Fibroblast of lung (primary cell): ENCODE measurements at places on chromosomes 3 and 15. TPM values are rescaled to one million over a fixed set of nuclear protein-coding genes. Genes with fewer than 3 reads are reported as not detected.

DNA sequence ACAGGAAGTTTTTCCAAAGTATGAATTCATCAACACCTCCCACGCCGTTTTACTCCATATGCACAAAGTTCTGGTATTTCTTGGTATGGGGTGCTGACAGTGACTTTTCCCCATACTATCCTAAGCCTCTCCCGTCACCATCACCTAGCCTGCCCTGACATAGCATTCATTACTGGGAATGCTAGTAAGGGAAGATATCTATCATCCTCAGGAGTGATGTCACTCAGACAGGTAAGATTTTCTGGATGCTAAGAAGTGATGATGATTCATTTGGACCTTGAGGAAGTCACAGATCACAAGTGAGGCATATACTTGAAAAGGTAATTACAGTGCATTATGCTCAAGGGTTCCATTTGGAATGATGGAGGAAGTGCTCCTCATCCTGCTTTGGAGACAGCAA lies 355.1 kb upstream of the STAC start:
- no peak overlapping the region for H3K27ac ChIP-seq
- no peaks in the 10 kb centered on the region for H3K27me3 ChIP-seq
- H3K4me1 ChIP-seq, result no peaks in the 10 kb centered on the region
- H3K4me3 ChIP-seq, result no peak overlapping the region

- H3K27ac ChIP-seq, result no peak overlapping the region
- H3K4me1 ChIP-seq, result peaks cover 3% of the 10 kb centered on the region
- no peak overlapping the region for H3K4me3 ChIP-seq
- H3K36me3 ChIP-seq, result no peaks in the 10 kb centered on the region
- no peak for DNase-seq
Measured at GRCh38 chr15:31241888-31242522, 84.6 kb upstream of the KLF13 start.

DNA sequence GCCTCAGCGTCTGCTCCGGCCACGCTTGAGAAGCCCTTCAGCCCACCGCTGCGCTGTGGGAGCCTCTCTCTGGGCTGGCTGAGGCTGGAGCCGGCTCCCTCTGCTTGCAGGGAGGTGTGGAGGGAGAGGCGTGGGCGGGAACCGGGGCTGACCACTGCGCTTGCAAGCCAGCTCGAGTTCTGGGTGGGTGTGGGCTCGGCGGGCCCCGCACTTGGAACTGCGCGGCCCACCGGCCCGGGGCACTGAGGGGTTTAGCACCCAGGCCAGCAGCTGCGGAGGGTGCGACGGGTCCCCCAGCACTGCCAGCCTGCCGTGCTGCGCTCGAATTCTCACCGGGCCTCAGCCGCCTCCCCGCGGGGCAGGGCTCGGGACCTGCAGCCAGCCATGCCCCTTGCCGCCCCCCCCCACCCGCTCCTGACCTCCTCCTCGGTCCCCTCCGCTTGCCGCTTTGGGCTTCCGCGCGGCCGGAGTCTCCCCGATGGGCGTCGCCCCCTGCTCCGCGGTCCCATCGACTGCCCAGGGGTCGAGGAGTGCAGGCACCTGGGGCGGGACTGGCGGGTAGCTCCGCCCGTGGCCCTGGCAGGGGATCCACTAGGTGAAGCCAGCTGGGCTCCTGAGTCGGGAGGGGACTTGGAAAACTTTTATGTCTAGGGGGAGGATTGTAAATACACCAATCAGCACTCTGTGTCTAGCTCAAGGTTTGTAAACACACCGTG lies 106.7 kb downstream of the RAP2B start:
- H3K27me3 ChIP-seq, result no peaks in the 10 kb centered on the region
- H3K4me1 ChIP-seq, result no peaks in the 10 kb centered on the region
- no peak overlapping the region for H3K27ac ChIP-seq
- H3K4me3 ChIP-seq, result no peak overlapping the region

DNA sequence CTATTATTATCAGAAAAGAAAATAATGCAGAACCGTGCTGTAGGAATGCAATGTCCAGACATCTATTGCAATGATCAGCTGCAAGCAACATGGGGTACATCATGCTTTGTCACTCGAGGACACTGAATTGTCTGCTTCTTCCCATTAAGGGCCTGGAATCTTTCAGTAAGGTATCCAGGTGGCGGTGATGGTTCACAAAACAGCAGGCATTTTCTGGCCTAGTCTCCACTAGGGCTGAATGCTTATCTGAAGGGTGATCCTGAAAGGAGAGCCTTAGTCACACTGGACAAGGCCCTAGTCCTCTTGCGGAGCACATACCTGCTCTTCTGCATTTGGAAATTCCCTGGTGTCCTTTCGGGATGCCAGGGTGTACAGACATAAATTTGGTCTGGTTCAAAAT lies 21.2 kb downstream of the ITPR1 start:
- no peaks in the 10 kb centered on the region for H3K4me1 ChIP-seq
- no peak overlapping the region for H3K4me3 ChIP-seq
- H3K36me3 ChIP-seq, result no peaks in the 10 kb centered on the region
- no peak for DNase-seq
- H3K27me3 ChIP-seq, result no peaks in the 10 kb centered on the region

DNA sequence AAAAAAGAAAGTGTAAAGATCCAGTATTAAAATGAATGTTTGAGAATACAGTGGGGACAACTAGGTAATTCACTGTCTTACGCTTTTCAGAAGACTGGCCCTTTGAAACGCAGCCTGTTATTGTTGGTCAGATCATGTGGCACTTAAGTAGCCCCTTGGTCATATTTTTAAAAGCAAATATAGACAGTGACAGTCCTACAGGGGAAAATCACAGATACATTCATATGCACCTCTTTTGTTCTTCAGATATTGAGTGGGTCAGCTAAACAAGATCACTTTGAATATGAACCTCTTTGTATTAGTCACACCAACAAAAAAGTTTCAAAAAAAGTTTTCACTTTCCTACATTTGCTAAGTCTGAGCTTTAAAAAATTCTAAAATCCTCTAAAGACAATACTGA lies 36.0 kb downstream of the TIGIT start:
- no peak overlapping the region for H3K27ac ChIP-seq
- H3K36me3 ChIP-seq, result no peaks in the 10 kb centered on the region
- H3K4me1 ChIP-seq, result no peaks in the 10 kb centered on the region
- H3K27me3 ChIP-seq, result no peaks in the 10 kb centered on the region

GRCh38 chr15:89421219-89421618 lies 75.2 kb downstream of the RHCG start:
- H3K27ac ChIP-seq, result no peak overlapping the region
- H3K36me3 ChIP-seq, result no peaks in the 10 kb centered on the region
- peaks cover 16% of the 10 kb centered on the region for H3K27me3 ChIP-seq
- H3K4me3 ChIP-seq, result no peak overlapping the region

DNA sequence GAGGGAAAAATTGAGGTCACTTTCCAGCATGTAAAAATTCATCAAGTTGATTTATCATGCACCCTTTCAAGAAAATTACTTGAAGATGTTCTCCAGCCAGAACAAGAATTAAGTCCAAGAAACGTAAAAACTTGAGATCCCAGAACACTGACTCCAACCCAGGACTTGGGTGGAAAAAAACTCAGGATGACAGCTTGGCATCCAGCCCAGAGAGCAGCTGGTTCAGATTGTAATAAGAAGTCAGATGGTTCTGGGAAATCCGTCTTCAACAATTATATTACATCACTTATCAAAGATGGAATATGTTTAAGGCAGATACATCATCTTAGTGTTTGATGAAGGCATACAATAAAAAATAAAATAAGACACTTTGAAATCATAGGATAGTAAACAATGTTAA lies 23.0 kb upstream of the DNAJC13 start:
- H3K27me3 ChIP-seq, result no peaks in the 10 kb centered on the region
- DNase-seq, result peak; percentile 74
- H3K27ac ChIP-seq, result no peak overlapping the region
- H3K4me3 ChIP-seq, result no peak overlapping the region
- no peaks in the 10 kb centered on the region for H3K4me1 ChIP-seq

DNA sequence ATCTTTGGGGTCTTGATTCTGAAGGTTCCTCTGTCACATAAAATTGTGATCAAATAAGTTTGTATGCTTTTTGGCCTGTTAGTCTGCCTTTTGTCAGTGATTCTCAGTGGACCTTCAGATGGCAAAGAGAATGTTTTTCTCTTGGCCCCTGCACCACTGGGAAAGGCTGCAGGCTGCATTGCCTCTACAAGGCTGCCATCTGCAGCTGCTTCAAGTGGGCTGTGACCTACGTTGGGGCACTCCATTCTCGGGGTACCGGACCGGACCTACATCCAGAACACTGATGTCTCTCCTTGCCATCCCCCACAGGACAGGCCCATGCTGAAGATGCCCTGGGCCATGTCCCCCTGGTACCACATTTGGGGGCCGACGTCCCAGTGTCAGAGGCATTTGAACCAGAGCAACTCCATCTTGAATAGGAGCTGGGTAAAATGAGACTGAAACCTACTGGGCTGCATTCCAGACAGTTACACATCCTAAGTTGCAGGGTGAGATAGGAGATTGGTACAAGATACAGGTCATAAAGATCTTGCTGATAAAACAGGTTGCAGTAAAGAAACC lies 37.5 kb upstream of the MFGE8 start:
- peaks cover 2% of the 10 kb centered on the region for H3K4me1 ChIP-seq
- H3K27me3 ChIP-seq, result peaks cover 3% of the 10 kb centered on the region
- no peak overlapping the region for H3K4me3 ChIP-seq
- H3K36me3 ChIP-seq, result no peaks in the 10 kb centered on the region
- no peak for DNase-seq

- no peak for DNase-seq
- no peaks in the 10 kb centered on the region for H3K4me1 ChIP-seq
- no peaks in the 10 kb centered on the region for H3K27me3 ChIP-seq
- H3K36me3 ChIP-seq, result no peaks in the 10 kb centered on the region
- no peak overlapping the region for H3K4me3 ChIP-seq
Measured at GRCh38 chr3:155369735-155370134, 76.3 kb upstream of the STRIT1 start.

DNA sequence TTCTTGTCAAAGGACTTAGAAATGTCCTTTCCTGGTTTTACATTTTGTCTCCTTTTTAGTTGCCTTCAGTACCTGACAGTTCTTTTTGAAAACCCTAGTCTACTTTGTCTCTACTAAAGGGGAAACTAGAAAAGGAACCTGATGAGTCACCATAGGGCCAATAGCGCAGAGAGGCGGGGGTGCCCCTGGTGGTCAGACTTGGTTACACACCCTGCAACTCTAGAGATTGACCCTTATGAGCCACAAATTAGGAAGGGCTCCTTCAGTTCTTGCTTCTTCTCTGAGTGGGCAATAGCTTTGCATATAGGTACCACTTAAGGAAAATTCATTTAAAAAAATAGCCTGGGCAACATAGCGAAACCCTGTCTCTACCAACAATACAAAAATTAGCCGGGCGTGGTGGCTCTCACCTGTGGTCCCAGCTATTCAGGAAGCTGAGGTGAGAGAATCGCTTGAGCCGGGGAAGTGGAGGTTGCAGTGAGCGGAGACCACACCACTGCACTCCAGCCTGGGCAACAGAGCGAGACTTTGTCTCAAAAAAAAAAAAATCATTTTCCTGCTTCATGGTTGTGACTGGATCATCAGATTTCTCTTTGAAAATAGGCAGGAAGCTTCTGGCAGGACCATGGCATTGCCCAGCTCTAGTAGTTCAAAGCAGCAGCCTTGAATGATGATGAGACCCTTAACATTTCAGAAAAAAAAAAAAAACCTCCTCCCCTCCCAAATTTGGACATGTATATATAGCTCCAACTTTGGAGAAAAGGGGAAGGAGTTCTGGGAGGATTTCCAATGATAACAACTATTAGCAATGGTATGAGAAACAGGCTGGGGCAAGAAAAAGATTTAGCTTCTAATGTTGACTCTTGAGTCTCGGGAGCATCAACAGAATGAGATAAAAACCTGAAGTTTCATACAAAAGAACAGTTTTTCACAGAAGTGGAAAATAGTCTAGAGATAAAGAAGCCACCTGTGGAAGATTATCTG lies 45.2 kb upstream of the RASA2 start:
- peaks cover 22% of the 10 kb centered on the region for H3K4me1 ChIP-seq
- peak overlapping the region; percentile 60 for H3K27ac ChIP-seq
- peaks cover 13% of the 10 kb centered on the region for H3K36me3 ChIP-seq

- DNase-seq, result no peak
- H3K4me1 ChIP-seq, result peaks cover 7% of the 10 kb centered on the region
- no peaks in the 10 kb centered on the region for H3K36me3 ChIP-seq
- no peak overlapping the region for H3K27ac ChIP-seq
- no peaks in the 10 kb centered on the region for H3K27me3 ChIP-seq
Measured at GRCh38 chr15:74385733-74386132, 18.3 kb upstream of the CYP11A1 start.

Gene WNT5A
- total RNA-seq, result 52.6 and 117 TPM in 2 replicates

Gene CYP1A2
- not detected in 2 replicates for total RNA-seq

Gene CHDH
- 0.77 and 0.83 TPM in 2 replicates for total RNA-seq

Gene SAMMSON
- total RNA-seq, result under 0.01 TPM in 2 replicates

Gene CHL1
- 0.33 and 2.1 TPM in 2 replicates for total RNA-seq
